Pulmonary artery endothelial cell (primary cell): ENCODE measurements at places on chromosomes 4 and X. TPM values are rescaled to one million over a fixed set of nuclear protein-coding genes. Genes with fewer than 3 reads are reported as not detected.

Gene CYBB
- not detected in 2 replicates for total RNA-seq

Gene ELMOD2
- 15.9 and 16.0 TPM in 2 replicates for total RNA-seq

Gene ZFYVE28
- total RNA-seq, result 10.8 and 12.3 TPM in 2 replicates

Gene RTL3
- not detected in 2 replicates for total RNA-seq

Gene FAM9C
- total RNA-seq, result not detected in 2 replicates

Gene PNMA5
- not detected in 2 replicates for total RNA-seq

Gene XKRX
- 0.13 and 0.25 TPM in 2 replicates for total RNA-seq

DNA sequence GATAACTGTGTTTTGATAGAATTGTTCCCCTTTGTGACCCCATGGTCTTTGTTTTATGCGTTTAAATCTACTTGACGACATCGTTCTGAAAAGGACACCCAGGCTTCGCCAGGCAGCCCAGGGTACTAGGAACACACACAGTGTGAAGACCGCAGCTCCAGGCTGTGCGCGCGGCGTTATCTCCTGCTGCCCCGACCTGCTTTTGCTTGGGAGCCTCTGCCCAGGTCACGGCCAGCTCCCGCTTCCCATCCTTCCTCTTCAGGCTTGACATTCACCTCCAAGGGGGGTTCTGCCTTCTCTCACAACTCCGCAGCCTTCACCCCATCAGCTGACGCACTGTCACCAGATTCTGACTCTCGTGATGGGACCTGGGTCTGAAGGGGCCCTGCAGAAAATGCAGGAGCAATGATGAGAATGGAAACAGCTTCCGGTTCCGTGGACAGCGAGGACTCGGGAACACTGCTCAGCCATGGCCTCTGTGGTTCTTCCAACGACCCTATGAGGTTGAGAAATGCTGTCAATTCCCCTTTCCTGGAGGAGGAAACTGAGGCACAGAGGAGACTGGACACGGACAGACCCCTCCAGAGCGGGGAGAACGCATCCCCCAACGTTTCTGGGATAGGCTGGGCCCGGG lies 536 bp upstream of the HTRA3 start:
- DNase-seq, result no peak

DNA sequence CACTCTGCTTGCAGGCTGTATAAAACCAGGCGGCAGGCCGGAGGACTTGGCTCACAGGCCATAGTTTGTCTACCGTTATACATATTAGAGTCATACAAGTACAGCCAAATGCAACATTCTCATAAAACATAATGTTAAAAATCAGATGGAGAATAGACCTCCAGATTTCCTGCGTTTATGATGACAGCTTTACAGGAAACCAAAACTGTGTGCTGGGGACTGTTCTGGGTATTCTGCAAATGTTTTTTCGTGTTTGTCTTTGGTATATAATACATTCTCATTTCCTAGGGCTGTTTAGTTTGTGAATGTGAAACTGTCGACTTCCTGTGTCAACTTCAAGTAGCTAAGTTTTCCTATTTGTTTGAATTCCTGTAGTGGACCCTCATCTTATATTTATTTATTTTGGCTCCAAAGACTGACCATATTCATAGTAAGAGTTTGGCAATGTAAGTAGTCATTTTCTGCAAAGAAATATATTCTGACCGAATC lies 79.5 kb upstream of the FAM9C start:
- peak; percentile 87 for DNase-seq

GRCh38 chr4:78880874-78881492 lies 58.3 kb downstream of the PAQR3 start:
- no peak for DNase-seq

- DNase-seq, result no peak
Measured at GRCh38 chr4:186628058-186628711, 72.8 kb upstream of the MTNR1A start.

GRCh38 chr4:182695009-182695408 lies 222.2 kb downstream of the DCTD start:
- no peak for DNase-seq

GRCh38 chr4:24662056-24662455 lies 77.7 kb upstream of the DHX15 start:
- no peak for DNase-seq

DNA sequence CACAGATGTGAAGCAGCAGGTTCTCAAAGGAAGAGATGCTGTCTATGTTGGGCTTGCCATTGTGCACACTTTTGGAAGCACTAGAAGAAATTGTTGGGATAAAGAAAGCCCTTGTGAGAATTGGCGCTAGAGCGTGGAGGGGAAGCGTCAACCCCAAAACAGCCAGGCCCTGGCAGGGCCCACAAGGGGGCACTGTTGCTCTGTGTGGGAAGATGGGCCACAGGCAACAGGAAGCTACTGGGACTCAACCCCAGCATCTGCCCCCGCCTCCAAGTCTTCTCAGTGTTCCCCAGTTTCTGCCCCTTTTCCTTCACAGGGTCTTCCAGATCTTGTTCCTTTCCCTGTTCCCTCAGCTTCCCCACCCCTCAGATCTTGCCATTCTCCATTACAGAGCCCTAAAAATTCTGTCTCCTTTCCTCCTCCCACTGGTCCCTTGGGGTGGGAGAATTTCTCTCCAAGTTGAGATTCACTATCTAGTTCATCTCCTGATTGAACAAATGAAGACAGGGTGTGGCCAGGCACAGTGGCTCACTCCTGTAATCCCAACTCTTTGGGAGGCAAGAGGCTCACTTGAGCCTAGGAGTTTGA lies 85.5 kb downstream of the STARD8 start:
- DNase-seq, result no peak

DNA sequence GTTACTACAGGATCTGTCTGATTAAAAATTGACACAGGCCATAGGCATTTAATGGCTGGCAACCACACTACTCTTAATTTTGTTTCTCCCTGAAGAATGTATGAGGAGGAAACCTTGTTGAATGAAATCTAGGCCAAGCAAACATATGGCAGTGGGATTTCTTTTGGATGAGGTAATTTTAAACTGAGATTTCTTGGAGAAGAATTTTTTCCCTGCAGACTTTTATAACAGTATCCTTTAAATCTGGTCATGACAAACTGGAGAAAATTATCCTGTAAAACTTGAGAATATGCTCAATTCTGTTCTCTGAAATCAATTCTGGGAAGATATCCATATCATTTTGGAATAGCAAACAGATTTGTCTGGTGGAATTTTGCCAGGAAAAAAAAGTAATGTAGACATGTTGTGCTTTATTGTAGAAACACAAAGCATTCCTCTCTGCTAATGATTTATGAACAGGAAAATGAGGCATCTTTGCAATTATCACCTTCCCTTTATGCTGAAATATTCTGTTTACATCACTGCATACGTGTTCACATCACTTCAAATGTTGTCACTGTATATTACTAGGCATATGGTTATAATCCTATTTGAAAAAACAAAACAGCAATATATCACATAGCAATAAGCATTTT lies 108.3 kb upstream of the ARSJ start:
- peak; percentile 32 for DNase-seq

- no peak for DNase-seq
Measured at GRCh38 chrX:123277821-123278220, 93.7 kb downstream of the GRIA3 start.

DNA sequence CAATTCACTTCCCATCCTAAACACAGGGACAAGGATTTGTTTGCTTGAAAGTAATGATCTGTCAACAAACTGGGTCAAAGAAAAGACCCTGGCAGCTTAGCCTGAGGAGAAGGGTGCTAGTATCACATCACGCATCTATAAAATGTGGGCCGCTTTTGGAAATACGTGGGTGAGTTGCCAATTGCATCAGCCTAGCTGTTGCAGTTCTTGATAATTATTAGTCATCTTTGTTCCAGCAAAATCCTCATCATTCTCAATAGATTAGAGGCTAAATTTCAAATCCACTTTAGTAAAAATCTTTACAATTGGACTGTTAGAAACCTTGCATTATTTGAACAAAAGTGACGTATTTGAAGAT lies 33.6 kb upstream of the TAPT1 start:
- no peak for DNase-seq

GRCh38 chr4:16199093-16199492 lies 27.2 kb downstream of the TAPT1 start:
- no peak for DNase-seq

DNA sequence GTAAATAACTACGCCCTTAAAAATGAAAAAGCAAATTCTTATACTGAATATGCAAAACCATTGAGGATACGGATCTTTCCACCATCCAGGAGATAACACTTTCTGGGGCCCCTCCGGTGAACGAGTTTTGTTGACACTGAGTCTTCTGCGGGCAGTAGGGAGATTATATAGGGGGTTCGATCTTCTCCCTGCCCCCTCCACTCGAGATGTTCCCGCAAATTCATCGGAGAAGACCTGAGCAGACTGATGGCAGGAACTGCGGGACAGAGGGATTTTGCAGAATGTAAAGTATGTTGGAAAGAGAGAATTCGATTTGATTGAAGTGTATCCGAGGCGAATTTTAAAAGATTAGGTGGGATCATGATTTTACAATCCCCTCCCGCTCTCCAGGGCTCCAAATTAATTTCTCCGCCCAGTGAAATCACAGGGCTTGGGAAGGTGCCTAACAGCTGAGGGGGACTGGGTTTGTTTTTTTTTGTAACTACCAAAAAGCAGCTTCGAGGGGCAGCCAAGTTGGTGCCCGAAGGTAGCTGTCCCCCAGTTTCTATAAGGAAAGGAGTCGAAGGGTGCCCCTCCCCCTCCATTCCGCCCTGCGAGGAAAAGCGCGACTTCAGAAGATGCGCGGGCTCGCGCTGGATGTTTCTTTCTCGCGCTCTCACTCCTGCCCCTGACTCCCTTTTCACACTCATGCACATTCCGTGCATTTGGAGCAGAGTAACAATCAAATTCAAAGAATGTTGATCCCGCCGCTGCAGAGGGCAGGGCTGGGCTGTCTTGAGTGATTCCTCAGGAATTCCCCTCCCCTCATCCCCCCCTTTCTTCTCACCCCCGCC lies 1.2 kb downstream of the TMEM255A start:
- no peak for DNase-seq

- DNase-seq, result no peak
Measured at GRCh38 chr4:95821867-95822266, 18.0 kb upstream of the PDHA2 start.
